ENCODE measurements at places on chromosomes 2 and 18. TPM values are rescaled to one million over a fixed set of nuclear protein-coding genes. Genes with fewer than 3 reads are reported as not detected.

GRCh38 chr2:15275346-15275745 is 285.8 kb downstream of the NBAS start:
- DNase-seq: no peak

UGT1A3 gene
- 4.7 TPM for total RNA-seq

GRCh38 chr2:59276033-59276432 is 1034.9 kb upstream of the FANCL start:
- peak; percentile 14 for DNase-seq

KATNAL2 gene
- total RNA-seq: 3.1 TPM

DNA sequence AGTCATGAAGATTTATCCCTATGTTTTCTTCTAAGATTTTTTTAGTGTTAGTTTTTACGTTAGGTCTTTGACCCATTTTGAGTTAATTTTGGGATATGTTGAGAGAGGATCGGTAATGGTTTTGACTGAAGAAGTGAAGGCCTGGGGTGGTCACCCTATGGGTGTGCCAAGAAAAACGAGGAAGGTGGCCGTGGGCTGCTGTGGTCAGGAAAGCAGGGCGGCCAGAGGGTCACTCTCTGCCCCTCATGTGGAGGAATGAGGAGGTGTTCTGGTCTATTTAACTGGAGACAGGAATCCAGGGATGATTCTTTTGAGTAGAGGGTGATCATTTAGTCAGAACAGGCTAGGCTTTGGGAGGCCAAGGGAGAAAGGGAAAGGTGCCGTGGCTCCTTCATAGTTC is 50.7 kb downstream of the MYO7B start:
- DNase-seq: no peak

DNA sequence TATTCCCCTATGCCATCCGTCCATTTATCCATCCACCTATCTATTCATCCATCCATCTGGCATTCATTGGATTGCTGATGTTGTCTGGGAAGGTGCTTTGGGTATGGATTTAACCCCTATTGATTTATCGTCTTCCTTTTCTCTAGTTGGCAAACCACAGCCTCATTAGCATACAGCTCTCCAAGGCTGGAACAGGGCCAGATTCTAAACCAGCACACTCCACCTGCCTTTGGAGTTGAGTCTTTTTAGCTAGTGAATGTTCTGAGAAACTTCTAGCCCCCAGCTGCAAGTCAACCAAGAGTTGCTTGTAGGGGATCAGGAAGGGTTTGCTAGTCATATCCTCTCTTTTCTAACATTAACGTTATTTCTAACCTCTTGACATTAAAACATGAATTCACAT is 90.7 kb downstream of the NRP2 start:
- DNase-seq: peak; percentile 29

DNA sequence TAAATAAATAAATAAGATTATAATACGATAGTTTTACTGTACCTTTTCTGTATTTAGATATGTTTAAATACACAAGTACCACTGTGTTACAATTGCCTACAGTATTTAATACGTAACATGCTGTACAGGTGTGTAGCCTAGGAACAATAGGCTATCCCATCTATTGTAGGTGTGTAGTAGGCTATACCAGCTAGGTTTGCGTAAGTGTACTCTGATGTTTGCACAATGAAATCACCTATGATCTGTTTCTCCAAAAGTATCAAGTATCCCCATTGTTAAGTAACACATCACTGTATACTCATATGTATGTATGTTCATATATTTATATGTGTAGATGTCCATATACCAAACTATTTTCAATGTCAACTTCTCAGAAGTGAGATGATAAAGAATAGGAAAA is 118.2 kb upstream of the RND3 start:
- no peak for DNase-seq

DNA sequence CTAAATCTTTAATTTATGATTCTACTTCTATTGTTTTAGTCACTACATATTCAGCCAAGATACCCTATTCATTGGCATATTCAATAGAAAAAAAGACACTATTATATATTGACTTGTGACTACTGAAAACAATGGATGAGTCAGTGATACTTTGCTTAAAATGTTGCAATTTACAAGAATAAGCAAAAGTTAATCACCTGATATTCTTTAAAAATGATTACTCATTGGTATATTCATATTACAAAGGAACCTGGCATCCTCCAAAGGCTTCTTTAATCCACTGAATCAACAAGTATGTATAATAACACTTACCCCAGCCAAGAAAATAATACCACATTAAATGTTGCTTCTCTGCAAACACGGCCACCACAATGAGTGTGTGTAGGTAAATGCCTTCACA is 87.8 kb downstream of the CALCRL start:
- no peak for DNase-seq

DNA sequence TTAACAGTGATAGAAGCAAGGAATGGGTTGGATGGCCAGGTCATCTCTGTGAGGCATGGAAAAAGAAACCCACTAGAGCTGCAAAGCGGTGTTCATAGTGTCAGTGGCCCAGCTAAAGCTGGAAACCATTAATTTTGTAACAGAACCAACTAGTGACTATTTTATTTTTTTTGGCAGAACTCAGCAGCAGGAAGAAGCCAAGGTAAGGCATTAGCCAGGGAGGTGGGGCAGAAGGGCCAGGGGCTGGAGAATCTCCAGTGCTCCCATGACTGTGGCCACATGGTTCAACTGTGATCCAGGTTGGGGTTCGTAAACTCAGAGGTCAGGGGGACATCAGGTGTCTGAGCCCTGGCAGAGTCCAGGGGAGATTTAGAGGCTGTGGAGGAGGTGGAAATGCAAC is 25.9 kb upstream of the YES1 start:
- no peak for DNase-seq

DNA sequence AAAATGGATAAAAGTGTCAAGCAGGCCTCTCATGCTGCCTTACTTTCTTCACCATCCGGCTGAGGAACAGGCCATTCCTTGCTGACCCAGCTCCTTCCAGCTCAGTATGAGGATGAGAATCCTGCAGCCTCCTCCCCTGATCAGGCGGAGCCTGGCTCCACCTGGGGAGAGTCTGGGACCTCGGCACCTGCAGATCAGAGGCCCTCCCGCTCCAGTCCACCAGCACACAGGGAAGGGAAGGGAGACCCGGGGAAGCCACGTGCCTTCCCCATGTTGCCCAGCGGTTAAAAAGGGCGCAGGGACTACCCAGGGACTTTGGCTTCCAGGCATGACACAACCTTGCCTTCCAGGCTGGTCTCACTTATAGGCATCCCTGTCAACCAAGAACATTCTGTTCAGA is 172.0 kb downstream of the NDUFA10 start:
- no peak for DNase-seq

DNA sequence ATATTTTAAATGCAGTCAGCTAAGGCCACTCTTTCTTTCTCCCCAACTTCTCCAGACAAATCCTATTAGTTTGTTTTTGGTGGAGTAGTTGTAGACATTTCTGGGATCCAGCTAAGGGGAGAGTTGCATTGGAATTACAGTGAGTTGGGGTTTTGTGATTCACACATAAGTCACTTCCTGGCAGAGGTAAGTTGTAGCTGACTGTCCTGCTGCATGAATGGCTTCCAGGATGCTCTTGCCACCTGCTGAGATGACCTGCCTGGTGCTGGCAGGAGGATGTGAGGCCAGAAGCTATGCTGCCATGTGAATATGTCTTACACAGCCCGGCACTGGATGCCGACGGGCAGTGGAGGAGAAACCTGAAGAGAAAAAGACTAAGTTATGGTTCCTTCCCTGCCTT is 243.7 kb downstream of the TDRD15 start:
- no peak for DNase-seq

GRCh38 chr18:59325965-59326364 is 7.5 kb upstream of the CPLX4 start:
- no peak for DNase-seq

DNA sequence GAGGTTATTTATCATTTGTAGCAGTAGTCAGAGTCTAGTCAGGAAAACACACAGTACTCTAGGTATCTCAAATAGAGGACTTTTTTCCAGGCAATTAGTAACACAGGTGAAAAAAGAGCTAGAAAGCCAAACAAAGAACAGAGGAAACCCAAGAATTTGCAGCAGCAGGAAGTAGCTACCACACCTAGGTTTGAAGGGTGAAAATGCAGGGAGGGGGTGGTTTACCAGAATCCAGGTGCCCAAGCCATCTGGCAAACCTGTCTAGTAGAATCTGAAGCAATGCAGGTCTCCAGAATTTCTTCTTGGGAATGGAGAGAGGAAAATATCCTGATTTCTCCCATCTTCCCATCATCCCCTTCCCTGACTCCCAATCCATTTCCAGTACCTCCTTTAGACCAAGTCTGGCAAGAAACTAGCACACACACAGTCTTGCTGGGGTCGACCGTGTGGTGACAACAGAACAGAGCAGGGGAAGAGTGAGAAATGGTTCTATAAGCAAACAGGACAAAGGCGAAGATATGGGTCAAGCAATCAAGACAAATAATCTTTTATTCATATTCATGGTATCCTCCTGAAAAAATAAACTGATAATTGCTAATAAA is 231.9 kb upstream of the MMADHC start:
- DNase-seq: no peak

AQP4 gene
- total RNA-seq: 0.63 TPM

MOGAT1 gene
- not detected for total RNA-seq

BOLL gene
- not detected for total RNA-seq

DNA sequence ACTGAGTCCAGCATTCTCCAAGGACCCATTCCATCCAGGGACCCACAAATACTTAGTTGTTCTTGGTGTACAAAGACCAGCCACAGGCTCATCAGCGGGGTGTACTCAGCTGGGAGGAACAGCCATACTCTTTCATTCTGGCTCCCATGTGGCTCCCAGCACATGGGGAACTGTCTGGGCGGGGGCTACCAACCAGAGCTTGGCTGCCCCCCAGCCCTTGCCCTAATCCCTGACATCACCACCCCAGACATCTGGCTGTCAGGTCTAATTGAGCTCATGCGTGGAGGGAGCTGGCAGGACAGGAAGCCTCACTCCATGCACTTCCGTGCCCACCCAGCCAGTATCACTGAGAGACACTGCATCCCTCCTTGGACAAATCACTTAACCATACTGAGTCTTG is 283.6 kb downstream of the DYSF start:
- DNase-seq: no peak

GRCh38 chr18:76255070-76255683 is 239.9 kb downstream of the ZNF516 start:
- DNase-seq: no peak

WDCP gene
- 3.3 TPM for total RNA-seq

DNA sequence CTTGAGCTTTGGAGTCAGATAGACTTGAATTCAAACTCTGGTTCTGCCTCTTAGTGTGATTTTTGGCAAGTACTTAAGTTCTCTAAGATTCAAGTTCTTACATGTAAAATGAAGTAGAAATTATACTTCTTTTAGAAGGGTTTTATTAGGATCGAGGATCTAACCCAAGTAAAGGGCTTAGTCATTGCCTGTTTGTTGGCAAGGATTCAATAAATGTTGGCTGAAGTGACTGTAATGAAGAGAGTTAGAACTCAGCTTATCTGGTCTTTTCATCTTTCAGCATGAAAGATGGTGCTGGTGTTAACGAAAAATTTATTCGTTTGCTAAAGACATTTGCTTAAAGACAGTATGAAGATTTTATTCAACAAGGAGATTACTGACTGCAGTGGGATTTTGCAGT is 315.9 kb upstream of the THUMPD2 start:
- no peak for DNase-seq

DNA sequence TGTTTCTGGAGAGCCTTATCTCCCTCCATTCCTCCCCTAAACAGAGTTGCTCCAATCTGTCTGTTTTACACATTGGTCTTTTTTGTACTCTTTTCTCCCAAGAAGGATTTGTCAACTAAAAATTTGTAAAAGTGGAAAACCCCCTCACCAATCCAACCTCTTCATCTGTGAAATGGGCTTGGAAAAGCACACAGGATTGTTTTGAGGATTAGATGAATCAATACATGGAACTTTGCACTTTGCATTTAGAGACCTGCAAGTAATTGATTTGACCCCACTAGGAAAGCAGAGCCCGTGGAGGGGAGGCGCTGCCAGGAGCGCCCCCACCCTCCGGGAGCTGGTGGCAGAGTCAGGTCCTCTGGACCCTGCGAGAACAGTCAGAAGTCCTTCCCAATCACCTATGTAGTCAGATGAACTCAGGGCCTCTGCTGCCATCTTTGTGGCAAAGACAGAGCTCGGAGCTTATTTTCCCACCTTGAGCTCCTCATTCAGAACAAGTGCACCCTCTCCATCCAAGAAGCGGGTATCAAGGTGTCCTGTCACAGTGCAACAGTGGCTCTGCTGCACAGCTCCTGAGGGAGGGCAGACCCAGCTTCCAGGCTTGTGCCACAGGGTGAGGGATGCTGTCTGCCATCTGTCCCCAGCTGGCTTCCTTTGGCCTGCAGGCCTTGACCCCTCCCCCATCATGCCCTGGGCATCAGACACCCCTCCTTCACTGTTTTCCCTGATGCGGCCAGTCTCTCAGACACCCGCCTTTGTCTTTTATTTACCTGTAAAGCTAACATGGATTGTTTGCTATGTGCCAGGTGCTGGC is 1.7 kb upstream of the TMEM185B start:
- DNase-seq: peak; percentile 58

DNA sequence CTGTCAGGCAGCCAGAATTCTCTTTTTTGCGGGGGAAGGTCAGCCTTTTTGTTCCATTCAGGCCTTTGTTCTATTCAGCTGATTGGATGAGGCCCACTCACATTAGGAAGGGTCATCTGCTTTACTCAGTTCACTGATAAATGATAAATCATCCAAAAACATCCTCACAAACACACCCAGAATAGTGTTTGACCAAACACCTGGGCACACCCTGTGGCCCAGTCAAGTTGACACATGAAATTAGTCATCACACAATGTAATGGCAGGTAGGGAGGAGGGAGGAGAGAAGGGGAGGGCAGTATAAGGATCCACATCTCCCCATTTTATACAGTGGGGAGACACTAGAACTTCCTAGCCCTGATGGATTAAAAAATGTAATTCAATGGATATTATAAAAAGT is 8.3 kb upstream of the RMC1 start:
- peak; percentile 14 for DNase-seq

ASNSD1 gene
- 19.0 TPM for total RNA-seq

SERPINB13 gene
- not detected for total RNA-seq

CYP27C1 gene
- total RNA-seq: 0.82 TPM

Measured in mucosa of descending colon (tissue), 3 donors.